ENCODE measurements at places on chromosomes 3 and 15.

DNA sequence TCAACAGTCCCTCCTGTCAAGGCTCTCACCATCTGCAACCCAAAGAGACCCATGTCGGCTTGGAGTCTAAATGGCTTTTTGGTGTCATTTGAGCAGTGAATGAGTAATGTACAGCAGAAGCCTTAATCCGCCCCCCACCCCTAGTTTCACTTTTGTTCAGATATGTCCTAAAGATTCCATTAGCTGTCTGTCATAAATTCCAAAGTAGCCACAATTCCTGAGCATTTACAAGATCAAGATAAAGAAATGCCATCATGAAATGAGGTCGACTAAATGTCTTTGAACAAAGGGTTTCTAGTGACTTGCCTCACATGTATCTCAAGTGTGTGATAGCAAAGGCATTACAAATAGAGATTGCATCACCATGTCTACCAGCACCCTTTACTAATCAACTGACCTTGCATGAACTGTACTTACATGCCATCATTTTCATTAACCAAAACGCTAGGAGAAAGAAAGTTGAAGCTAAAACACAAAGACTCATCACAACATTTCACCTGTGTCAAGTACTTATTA lies 123.8 kb upstream of the PHLDB2 start:
- no peak for DNase-seq

DNA sequence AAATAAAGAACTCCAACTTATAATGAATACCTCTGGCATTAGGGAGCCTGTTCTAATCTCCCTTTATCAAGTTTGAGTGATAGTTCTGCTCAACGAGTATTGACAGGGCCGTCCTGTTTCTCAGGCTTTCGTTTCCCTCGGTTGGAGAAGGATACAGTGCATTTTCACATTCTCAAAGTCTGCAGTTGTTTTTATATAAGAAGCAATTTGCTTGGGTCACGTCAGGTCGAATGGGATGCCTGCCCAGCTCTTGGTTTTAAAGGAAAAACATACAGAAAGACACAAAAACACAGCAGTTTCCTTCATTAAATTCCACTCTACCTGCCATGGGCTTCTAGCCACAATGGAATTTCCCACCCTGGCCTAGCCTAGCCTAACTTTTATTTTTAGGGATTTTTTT lies 366.3 kb downstream of the TIGIT start:
- DNase-seq: no peak

DNA sequence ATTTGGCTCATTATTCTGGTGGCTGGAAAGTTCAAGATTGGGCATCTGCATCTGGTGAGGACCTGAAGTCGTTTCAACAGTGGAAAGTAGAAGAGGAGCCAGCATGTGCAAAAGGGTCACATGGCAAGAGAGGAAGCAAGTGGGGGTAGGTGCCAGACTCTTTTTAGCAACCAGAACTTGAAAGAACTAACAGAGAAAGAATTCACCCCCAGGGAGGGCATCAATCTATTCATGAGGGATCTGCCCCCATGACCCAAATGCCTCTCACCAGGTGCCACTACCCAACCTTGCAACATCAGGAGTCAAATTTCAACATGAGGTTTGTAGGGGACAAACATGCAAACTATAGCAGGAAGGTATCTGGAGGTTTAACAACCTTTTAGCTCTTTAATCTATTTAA lies 10.3 kb upstream of the RYK start:
- DNase-seq: no peak

- DNase-seq: no peak
Observed at GRCh38 chr3:195755791-195756676, 35.3 kb downstream of the MUC20 start.

GRCh38 chr3:67048067-67048714 lies 50.1 kb downstream of the KBTBD8 start:
- DNase-seq: no peak
